Neuronal stem cell (in vitro differentiated cells): ENCODE measurements at places on chromosomes 2 and 18.

GRCh38 chr2:160918906-160919503, 241.2 kb upstream of the TANK start:
- no peaks in the 10 kb centered on the region for H3K4me1 ChIP-seq
- no peaks in the 10 kb centered on the region for H3K36me3 ChIP-seq
- H3K27ac ChIP-seq: no peak overlapping the region
- no peak for DNase-seq
- no peaks in the 10 kb centered on the region for H3K27me3 ChIP-seq

GRCh38 chr2:160590664-160591063, 97.1 kb upstream of the RBMS1 start:
- H3K4me3 ChIP-seq: no peak overlapping the region
- DNase-seq: no peak
- H3K27me3 ChIP-seq: no peaks in the 10 kb centered on the region
- no peak overlapping the region for H3K27ac ChIP-seq
- H3K4me1 ChIP-seq: no peaks in the 10 kb centered on the region
- no peaks in the 10 kb centered on the region for H3K36me3 ChIP-seq

DNA sequence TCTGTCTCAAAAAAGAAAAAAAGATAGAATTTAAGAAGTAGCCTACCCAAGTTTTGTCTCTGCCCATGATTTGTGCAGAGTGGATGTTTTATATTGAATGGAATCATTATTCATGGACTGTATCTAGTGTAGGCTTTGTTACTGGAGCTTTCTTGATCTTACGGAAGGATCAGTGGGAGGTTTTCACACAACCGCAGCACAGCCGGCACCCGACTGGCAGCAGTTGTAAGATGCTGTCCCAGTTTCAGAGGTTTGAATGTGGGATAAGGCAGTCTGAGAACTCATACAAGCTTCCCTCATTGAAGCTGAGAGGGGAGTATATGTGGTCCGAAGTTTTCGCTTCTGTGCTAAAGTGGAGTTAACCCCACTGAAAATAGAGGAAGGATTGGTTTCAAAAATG, 19.7 kb upstream of the SAG start:
- no peak for DNase-seq
- no peak overlapping the region for H3K4me3 ChIP-seq
- no peak overlapping the region for H3K27ac ChIP-seq

- H3K27me3 ChIP-seq: no peaks in the 10 kb centered on the region
- H3K4me1 ChIP-seq: peaks cover 7% of the 10 kb centered on the region
- no peaks in the 10 kb centered on the region for H3K36me3 ChIP-seq
- DNase-seq: no peak
- H3K27ac ChIP-seq: no peak overlapping the region
- no peak overlapping the region for H3K4me3 ChIP-seq
Measured at GRCh38 chr18:56967035-56967434, 179.9 kb upstream of the BOD1L2 start.

DNA sequence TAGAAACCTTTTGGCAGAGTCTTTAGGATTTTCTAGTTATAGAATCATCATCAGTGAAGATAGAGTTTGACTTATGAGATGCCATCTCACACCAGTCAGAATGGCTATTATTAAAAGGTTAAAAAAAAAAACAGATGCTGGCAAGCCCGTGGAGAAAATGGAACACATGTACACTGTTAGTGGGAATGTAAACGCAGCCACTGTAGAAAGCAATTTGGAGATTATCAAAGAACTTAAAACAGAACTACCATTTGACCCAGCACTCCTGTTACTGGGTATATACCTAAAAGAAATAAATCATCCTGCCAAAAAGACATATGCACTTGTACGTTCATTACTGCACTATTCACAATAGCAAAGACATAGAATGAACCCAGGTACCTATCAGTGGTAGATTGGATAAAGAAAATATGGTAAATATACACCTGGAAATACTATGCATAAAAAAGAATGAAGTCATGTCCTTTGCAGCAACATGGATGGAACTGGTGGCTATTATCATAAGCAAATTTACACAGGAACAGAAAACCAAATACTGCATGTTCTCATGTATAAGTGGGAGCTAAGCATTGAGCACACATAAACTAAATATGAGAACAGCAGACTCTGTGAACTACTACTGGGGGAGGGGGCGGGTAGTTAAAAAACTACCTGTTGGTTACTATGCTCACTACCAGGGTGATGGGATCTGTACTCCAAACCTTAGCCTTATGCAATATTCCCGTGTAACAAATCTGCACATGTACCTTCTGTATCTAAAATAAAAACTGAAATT, 279.0 kb downstream of the KIAA1328 start:
- no peak overlapping the region for H3K4me3 ChIP-seq
- no peak overlapping the region for H3K27ac ChIP-seq
- H3K36me3 ChIP-seq: no peaks in the 10 kb centered on the region
- H3K4me1 ChIP-seq: no peaks in the 10 kb centered on the region

GRCh38 chr2:179595284-179595683, 266.1 kb downstream of the ZNF385B start:
- H3K27ac ChIP-seq: no peak overlapping the region
- no peaks in the 10 kb centered on the region for H3K4me1 ChIP-seq
- H3K4me3 ChIP-seq: no peak overlapping the region

- DNase-seq: no peak
- H3K27ac ChIP-seq: no peak overlapping the region
- no peak overlapping the region for H3K4me3 ChIP-seq
- no peaks in the 10 kb centered on the region for H3K36me3 ChIP-seq
Measured at GRCh38 chr2:15890936-15891905, 49.1 kb upstream of the MYCN start.

DNA sequence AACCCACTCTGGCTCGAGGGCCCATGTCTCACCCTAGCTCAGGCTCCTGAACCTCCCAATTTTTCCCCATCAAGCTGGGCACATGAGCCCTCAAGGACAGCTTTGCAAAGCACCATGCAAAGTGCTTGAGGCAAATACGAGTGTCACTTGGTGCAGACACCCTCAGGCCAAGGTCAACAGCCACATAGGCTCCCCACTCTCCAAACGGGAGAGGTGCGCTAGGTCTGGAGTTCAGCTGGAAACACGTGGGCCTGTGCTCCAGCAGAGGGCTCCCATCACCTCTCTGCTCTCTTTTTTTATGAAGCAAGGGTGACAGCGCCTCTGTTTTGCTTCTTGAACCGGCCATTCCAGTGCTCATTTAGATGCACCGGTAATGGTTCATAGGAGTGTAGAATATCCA, 11.9 kb upstream of the ARHGAP25 start:
- H3K27ac ChIP-seq: no peak overlapping the region
- no peak overlapping the region for H3K4me3 ChIP-seq
- DNase-seq: no peak
- no peaks in the 10 kb centered on the region for H3K36me3 ChIP-seq
- no peaks in the 10 kb centered on the region for H3K4me1 ChIP-seq
- H3K27me3 ChIP-seq: no peaks in the 10 kb centered on the region

- no peaks in the 10 kb centered on the region for H3K4me1 ChIP-seq
- no peak overlapping the region for H3K4me3 ChIP-seq
- no peaks in the 10 kb centered on the region for H3K27me3 ChIP-seq
- peaks cover 8% of the 10 kb centered on the region for H3K36me3 ChIP-seq
- no peak overlapping the region for H3K27ac ChIP-seq
Measured at GRCh38 chr2:219133976-219134375, 26.6 kb downstream of the NHEJ1 start.

DNA sequence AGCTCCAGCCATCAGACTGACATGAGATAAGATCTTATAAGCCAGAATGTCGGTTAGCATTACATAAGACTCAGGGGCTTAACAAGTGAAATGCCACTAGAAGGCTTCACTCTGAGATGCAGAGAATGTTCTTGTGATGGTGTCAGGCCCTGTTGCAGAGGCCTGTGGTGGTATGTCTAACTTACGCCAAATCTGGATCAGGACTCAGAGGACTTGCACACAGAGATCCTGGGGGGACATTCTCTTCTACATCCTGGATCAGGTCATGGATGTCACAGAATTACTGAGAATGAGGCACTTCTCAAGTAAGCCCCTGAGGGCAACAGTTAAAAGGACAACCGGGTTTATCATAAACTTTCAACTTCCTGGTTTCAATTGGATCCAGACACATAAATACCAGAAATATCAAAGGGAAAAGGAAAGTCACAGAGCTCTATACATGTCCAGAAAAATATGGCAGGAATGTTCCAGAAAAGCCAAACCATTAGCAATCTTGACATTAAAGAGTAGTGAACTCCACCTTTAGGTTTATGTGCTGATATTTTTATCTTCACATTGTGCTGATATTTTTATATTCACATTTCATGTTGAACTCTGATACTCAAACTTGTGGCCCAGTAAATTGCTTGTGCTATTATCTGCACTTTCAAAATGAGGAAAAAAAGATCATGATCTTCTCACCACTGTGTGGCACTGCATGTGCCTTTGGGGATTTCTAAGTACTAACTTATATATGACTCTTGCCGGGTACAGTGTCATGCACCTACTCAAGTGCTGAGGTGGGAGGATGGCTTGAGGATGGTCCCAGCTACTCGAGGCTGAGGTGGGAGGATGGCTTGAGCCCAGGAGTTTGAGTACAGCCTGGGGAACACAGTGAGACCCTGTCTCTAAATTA, 137.5 kb upstream of the RNF152 start:
- H3K4me3 ChIP-seq: no peak overlapping the region
- H3K4me1 ChIP-seq: no peaks in the 10 kb centered on the region
- DNase-seq: no peak
- no peaks in the 10 kb centered on the region for H3K36me3 ChIP-seq
- H3K27me3 ChIP-seq: no peaks in the 10 kb centered on the region

GRCh38 chr2:148752977-148753376, 108.4 kb downstream of the EPC2 start:
- no peak overlapping the region for H3K27ac ChIP-seq
- H3K27me3 ChIP-seq: no peaks in the 10 kb centered on the region
- peaks cover 48% of the 10 kb centered on the region for H3K36me3 ChIP-seq
- no peak for DNase-seq
- H3K4me1 ChIP-seq: no peaks in the 10 kb centered on the region

DNA sequence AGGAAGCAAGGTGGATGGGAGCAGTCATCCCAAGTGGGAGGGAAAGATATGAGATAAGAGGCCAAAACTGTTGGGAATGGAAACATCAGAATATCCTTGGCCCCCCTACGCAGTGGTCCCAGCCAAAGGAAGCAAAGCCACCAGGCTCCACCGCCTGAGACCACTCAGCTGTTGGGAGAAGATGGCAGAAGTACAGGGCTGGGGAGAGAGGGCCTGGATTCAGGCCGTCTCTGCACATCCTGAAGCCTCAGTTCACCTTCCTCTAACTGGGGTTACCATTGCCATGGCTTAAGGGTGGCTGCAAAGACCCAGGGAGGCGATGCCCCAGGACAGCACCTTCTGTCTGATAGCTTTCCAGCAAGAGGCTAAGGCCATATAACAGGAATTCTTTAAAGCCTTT, 193.8 kb downstream of the MGAT5 start:
- peaks cover 22% of the 10 kb centered on the region for H3K36me3 ChIP-seq
- no peaks in the 10 kb centered on the region for H3K4me1 ChIP-seq
- no peak overlapping the region for H3K27ac ChIP-seq

GRCh38 chr18:10072671-10073175, 158.9 kb downstream of the VAPA start:
- peaks cover 4% of the 10 kb centered on the region for H3K4me1 ChIP-seq
- no peak overlapping the region for H3K27ac ChIP-seq
- H3K27me3 ChIP-seq: no peaks in the 10 kb centered on the region
- H3K4me3 ChIP-seq: no peak overlapping the region
- H3K36me3 ChIP-seq: no peaks in the 10 kb centered on the region

DNA sequence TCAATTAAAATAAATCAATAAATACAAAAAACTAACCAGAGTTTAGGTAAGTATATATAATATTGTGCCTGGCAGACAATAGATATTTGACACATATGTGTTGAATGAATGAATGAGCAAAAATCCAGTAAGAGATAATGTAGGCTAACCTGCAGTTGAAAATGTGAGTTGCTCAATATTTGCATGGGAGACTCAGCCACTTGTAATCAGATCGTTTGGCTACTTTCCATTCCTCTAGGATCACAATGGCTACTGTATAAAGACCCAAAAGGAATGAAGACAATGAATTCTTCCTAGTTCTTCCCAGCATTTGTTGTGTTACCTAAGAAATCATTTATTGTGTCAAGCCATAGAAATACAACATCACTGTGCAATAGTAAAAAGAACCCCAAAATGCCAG, 25.3 kb downstream of the PIEZO2 start:
- no peak overlapping the region for H3K27ac ChIP-seq
- no peaks in the 10 kb centered on the region for H3K4me1 ChIP-seq
- no peak overlapping the region for H3K4me3 ChIP-seq
- H3K27me3 ChIP-seq: no peaks in the 10 kb centered on the region
- no peak for DNase-seq

GRCh38 chr18:51561821-51562220, 364.3 kb upstream of the MEX3C start:
- no peak overlapping the region for H3K27ac ChIP-seq
- H3K27me3 ChIP-seq: no peaks in the 10 kb centered on the region
- no peak for DNase-seq
- H3K36me3 ChIP-seq: no peaks in the 10 kb centered on the region

DNA sequence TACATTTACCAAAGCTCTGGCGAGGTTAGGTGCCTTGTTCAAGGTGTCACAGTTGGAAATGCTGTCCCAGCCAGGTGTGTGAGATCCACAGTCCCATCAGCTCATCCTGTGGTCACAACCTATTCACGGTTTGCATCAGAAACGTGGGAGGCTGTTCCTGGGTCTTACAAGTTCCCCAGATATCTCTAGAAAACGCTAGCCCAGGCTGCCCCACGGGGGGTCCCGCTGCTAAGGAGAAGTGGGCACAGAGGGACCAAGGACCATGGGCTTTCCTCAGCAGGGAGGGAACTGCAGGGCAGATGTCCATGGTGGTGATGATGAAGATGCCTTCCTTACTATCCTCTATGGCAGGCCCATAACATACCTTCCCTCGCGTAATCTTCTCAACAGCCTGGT, 649 bp downstream of the FECH start:
- H3K27ac ChIP-seq: no peak overlapping the region
- DNase-seq: no peak
- no peaks in the 10 kb centered on the region for H3K27me3 ChIP-seq
- peaks cover 8% of the 10 kb centered on the region for H3K4me1 ChIP-seq

- no peaks in the 10 kb centered on the region for H3K4me1 ChIP-seq
- H3K27ac ChIP-seq: no peak overlapping the region
- DNase-seq: peak; percentile 67
- no peak overlapping the region for H3K4me3 ChIP-seq
- no peaks in the 10 kb centered on the region for H3K36me3 ChIP-seq
Measured at GRCh38 chr18:51278045-51278649, 80.7 kb upstream of the MEX3C start.

DNA sequence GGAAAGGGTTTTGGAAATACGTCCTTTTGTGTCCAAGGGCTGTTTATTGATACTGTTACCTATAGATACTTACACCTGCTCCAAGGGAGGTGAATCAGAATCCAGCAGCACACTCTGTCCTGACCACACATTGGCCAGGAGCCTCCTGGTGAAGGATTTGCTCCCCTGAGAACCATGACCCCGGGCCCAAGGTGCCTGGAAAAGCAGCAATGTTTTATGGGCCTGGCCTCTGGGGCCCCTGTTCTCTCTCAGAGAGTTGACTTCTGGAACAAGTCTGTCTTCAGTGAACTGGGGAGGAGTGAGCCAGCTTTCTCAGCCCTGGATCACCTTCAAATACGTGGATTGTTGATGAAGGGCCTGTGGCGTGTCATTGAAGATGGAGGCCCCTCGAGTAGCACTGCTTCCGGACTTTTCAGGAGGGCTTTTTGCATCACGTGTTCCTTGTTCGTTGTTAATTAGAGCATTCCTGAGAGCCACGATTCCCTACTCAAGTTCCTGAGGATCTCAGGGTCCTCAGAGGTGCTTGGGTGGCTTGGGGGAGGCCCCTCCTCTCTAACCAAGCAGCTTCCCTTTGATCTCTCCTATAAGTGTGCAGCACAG, 78.5 kb upstream of the RPL31 start:
- no peaks in the 10 kb centered on the region for H3K36me3 ChIP-seq
- H3K4me1 ChIP-seq: no peaks in the 10 kb centered on the region
- no peak overlapping the region for H3K4me3 ChIP-seq
- no peak for DNase-seq
- no peak overlapping the region for H3K27ac ChIP-seq
- no peaks in the 10 kb centered on the region for H3K27me3 ChIP-seq
